ENCODE measurements at places on chromosomes 13 and 19.

DNA sequence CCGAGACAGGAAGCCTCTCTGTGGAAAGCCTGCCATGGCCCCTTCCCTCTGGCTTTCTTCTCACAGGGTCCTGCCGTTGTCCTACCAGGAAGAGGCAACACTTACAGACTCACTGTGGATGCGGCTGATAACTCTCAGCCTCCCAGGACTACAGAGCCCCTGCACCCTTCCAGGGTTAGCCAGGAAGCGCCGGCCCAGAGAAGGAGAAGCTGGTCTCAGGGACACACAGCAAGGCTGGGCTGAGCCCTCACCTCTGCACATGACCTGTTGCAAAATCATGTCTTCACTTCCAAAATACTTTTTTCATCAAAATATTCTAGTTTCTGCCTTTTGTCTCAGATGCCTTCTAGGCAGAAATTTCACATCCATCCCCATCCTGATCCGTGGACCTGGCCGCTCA lies 1.9 kb downstream of the CEACAM20 start:
- H3K4me3 ChIP-seq = no peak overlapping the region
- no peaks in the 10 kb centered on the region for H3K36me3 ChIP-seq
- H3K27ac ChIP-seq = no peak overlapping the region
- no peaks in the 10 kb centered on the region for H3K4me1 ChIP-seq
- H3K27me3 ChIP-seq = no peaks in the 10 kb centered on the region
- no peak for DNase-seq

DNA sequence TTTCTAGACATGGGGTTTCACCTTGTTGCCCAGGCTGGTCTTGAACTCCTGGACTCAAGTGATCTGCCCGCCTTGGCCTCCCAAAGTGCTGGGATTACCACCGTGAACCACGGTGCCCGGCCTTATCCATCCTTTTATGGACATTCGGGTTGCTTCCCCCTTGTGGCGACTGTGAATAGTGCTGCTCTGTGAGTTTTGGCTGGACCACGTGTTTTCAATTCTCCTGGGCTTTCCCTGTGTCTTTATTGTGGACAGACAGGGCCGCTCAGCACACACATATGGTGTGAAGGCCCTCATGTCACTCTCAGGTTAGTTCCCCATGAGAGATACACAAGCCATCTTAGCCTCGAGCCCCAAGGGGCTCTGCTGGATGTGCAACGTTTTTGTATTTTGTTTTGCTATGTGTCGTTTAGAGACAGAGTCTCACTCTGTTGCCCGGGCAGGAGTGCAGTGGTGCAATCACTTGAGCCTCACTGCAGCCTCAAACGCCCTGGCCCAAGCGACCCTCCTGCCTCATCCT lies 40.5 kb downstream of the MAU2 start:
- H3K27ac ChIP-seq = no peak overlapping the region
- peak; percentile 85 for DNase-seq
- peaks cover 2% of the 10 kb centered on the region for H3K36me3 ChIP-seq
- H3K4me1 ChIP-seq = peaks cover 20% of the 10 kb centered on the region
- no peaks in the 10 kb centered on the region for H3K27me3 ChIP-seq

DNA sequence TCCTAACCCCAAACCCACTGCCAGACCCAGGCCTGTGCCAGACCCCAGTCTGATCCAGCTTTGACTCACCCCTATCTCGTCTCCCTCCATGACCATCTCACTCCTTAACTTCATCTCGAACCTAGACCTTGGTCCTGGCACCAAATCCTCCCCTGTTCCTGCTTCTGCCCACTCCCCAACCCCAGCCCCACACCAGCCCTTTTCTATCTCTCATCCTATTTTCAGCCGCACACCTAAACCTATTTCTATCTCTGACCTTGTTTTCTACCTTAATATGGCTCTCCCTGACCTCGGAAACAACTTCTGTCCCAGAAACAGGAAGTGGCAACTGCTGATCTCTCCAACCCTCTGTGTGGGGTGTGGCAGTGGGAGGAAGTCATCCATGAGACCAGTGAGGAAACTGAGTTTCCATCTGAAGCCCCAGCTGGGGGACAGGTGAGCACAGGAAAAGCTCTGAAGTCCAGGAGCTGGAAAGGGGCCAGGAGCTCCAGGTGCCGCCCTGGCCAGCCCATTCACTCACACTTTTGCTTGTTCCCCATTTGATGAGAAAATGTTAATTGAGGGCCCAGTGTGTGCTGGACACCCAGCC lies 13.7 kb downstream of the PTH2 start:
- no peaks in the 10 kb centered on the region for H3K36me3 ChIP-seq
- H3K4me1 ChIP-seq = peaks cover 12% of the 10 kb centered on the region
- peak overlapping the region; percentile 19 for H3K27ac ChIP-seq
- peaks cover 22% of the 10 kb centered on the region for H3K27me3 ChIP-seq
- no peak overlapping the region for H3K4me3 ChIP-seq

DNA sequence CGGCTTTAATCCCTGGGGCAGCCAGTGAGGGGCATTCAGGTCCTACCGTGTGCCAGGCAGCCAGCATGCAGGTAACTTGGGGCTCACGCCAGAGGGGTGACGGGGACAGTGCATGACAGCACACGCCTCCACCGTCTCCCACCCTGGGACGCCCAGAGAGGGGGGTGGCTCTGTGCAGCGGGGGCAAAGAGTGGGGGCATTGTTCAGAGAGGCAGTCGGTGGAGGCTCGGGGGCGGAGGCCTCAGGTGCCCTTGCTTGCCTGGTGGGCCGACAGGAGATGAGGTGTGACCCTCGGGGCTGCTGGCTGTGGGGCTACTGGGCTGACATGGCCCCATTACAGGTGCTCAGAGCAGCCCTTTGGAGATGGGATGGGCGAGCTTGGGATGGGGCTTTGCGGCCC lies 18.4 kb downstream of the PLIN4 start:
- H3K4me1 ChIP-seq = peaks cover 11% of the 10 kb centered on the region
- H3K27me3 ChIP-seq = no peaks in the 10 kb centered on the region
- H3K27ac ChIP-seq = no peak overlapping the region
- DNase-seq = no peak
- peaks cover 11% of the 10 kb centered on the region for H3K36me3 ChIP-seq

DNA sequence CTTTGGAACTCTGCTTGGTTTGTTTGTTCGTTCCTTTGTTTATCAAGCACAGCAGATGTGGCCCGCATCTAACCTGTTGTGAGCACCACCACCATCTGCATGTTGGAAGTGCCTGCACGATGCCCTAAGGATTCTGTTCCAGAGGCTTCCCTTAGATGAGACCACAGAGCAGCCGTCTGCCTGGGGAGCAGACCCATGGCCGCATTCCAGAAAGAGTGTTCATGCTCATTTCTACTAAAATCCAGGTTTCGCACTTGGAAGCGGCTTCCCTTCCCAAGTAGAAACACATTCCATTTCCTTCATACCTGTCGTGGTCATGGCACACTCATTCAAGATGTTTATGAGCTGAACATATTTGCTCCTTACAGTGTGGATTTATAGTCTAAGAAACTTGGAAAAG lies 27.2 kb downstream of the COL4A2 start:
- no peaks in the 10 kb centered on the region for H3K27me3 ChIP-seq
- H3K36me3 ChIP-seq = no peaks in the 10 kb centered on the region
- no peak overlapping the region for H3K4me3 ChIP-seq
- H3K27ac ChIP-seq = no peak overlapping the region

- no peak for DNase-seq
- no peaks in the 10 kb centered on the region for H3K27me3 ChIP-seq
- H3K4me3 ChIP-seq = no peak overlapping the region
- H3K4me1 ChIP-seq = peaks cover 13% of the 10 kb centered on the region
Observed at GRCh38 chr13:24670961-24671381, 9.2 kb upstream of the ATP12A start.

DNA sequence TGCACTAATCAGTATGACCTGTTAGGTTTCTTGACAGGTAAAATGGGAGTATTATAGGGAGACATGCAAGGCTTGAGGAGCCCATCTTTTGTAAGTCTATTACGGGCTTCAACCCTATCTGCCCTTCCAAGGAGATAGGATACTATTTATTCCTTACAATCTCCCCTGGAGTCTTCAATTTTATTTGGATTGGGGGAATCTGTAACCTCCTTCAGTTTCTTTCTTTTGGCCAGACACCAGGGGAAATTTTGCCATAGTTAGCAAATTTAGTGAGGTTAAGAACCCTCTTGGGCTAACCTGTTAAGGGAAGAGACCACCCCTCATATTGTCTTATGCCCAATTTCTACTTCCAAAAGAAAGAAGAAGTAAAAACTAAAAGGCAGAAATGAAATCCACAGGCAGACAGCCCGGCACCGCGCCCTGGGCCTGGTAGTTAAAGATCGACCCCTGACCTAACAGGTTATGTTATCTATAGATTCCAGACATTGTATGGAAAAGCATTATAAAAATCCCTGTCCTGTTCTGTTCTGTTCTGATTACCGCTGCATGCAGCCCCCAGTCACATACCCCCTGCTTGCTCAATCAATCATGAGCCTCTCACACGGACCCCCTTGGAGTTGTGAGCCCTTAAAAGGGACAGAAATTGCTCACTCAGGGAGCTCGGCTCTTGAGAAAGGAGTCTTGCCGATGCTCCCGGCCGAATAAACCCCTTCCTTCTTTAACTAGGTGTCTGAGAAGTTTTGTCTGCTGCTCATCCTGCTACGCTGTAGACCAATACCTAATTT lies 39.6 kb upstream of the CD177 start:
- no peaks in the 10 kb centered on the region for H3K36me3 ChIP-seq
- H3K27me3 ChIP-seq = no peaks in the 10 kb centered on the region
- no peaks in the 10 kb centered on the region for H3K4me1 ChIP-seq
- H3K4me3 ChIP-seq = no peak overlapping the region
- DNase-seq = no peak
- no peak overlapping the region for H3K27ac ChIP-seq

DNA sequence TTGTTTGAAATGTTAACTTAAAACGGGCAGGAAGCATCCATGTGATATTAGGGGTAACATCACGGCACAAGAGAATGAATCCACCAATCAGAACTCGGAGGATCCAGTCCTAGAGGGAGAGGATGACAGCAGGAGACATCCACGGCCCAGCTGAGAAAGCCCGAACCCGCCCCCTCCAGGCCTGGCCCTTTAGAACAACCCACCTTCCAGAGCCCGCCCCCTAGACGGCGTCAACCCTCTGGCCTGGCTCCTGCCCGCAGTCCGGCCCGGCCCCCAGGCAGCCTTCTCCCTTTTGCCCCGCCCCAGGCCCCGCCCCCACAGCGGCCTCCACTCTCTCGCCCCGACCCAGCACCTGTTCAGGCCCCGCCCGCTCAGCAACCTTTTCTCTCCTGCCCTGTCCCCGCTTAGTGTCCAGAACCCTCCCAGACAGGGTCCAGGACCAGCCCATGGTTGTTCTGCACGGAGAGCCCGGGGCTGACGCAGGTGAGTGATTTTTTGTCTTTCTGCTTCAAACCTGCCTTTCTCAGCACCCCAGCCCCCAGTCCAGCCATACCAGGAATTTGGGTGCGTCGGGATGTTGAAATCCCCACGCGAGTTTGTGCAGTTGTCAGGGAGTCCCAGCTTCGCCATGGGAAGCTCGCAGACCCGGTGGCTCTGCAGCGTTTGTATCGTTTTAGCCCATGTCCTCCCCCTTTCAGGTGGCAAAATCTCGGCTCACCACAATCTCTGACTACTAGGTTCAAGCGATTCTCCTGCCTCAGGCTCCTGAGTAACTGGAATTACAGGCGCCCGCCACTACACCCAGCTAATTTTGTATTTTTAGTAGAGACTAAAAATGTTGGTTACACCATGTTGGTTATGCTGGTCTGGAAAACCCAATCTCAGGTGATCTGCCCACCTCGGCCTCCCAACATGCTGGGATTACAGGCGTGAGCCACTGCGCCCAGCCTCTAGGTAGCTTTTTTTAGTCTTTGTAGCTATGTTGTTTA lies 16.1 kb downstream of the ZNF816 start:
- H3K4me1 ChIP-seq = peaks cover 6% of the 10 kb centered on the region
- H3K4me3 ChIP-seq = no peak overlapping the region
- peaks cover 14% of the 10 kb centered on the region for H3K36me3 ChIP-seq
- H3K27me3 ChIP-seq = no peaks in the 10 kb centered on the region

DNA sequence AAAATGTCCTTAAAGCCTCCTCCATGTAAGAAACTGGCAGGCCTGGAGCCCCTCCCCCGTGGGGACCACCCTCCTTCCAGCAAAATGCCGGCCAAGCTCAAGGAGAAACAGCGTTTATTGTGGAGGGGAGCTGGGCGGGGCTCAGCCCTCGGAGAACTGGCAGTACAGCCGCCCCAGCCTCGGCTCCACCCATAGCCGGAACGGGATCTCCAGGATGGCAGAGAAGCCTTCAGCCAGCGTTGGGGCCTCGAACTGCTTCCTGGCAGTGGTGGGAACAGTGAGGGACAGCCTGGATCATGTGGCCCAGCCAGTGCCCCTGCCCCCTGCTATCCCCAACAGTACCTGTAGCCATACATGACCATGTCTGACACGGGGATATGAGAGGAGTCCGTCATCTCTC lies 6.3 kb downstream of the PNKP start:
- H3K4me3 ChIP-seq = no peak overlapping the region
- H3K4me1 ChIP-seq = peaks cover 81% of the 10 kb centered on the region
- no peaks in the 10 kb centered on the region for H3K27me3 ChIP-seq
- peak; percentile 55 for DNase-seq
- peak overlapping the region; percentile 77 for H3K27ac ChIP-seq

- no peaks in the 10 kb centered on the region for H3K36me3 ChIP-seq
- H3K27me3 ChIP-seq = no peaks in the 10 kb centered on the region
- no peaks in the 10 kb centered on the region for H3K4me1 ChIP-seq
- no peak overlapping the region for H3K27ac ChIP-seq
Observed at GRCh38 chr13:82294226-82294625, 1588.0 kb downstream of the SLITRK1 start.

GRCh38 chr13:72293206-72293605 lies 426.2 kb upstream of the DACH1 start:
- no peak overlapping the region for H3K4me3 ChIP-seq
- no peak for DNase-seq
- no peaks in the 10 kb centered on the region for H3K36me3 ChIP-seq
- H3K27me3 ChIP-seq = no peaks in the 10 kb centered on the region
- H3K4me1 ChIP-seq = no peaks in the 10 kb centered on the region
- no peak overlapping the region for H3K27ac ChIP-seq

DNA sequence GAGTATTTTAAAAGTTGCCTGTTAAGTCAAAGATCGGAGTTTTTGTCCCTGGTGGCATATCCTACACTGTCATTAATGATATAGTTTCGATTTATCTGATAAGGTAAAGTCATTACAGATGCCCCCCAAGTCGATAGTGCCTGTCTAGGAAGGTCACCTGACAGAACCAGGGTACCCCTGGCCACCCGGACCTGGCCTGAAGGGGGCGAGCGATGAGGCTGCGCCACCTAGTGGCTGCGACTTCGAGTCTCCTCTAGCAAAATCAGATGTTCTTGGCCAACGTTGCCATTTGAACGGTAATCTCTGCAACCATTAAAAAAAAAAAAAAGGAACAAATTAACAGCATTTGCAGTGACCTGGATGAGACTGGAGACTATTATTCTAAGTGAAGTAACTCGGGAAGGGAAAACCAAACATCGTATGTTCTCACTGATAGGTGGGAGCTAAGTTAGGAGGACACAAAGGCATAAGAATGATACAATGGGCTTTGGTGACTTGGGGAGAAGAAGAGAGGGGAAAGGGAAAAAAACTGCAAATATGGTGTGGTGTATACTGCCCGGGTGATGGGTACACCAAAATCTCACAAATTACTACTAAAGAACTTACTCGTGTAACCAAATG lies 565.1 kb downstream of the LIG4 start:
- no peak overlapping the region for H3K27ac ChIP-seq
- no peaks in the 10 kb centered on the region for H3K4me1 ChIP-seq
- H3K4me3 ChIP-seq = no peak overlapping the region
- no peaks in the 10 kb centered on the region for H3K27me3 ChIP-seq
